ENCODE measurements at places on chromosomes 12 and 14.

- DNase-seq, result peak; percentile 55
Measured at GRCh38 chr12:111429828-111430432, 24.2 kb downstream of the SH2B3 start.

GRCh38 chr12:113096675-113097461 is 38.7 kb downstream of the RASAL1 start:
- DNase-seq, result no peak

DNA sequence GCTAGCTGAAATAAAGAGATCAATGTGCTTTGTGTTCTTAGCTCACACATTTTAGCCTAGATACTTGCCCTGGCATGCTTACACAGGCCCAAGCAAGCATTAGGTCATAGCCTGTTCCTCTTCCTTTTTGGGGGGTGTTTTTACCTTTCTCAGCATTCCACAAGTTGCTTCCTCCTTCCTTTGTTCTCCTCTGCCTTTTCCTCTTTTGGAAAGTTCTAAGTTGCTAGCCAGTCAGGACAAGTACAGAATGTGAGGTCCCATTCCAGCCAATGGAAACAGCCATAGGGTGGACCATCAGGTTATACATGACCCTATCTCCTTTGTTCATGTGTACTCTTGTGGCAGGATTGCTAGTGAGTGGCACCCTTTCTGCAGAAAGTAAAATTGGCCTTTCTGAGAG is 154.9 kb downstream of the RASSF9 start:
- DNase-seq, result no peak

GRCh38 chr12:68007466-68007865 is 18.2 kb downstream of the IFNG-AS1 start:
- no peak for DNase-seq

GRCh38 chr12:126248871-126249403 is 1183.7 kb downstream of the AACS start:
- DNase-seq, result no peak

- no peak for DNase-seq
Measured at GRCh38 chr12:62660756-62661155, 194.1 kb downstream of the MON2 start.

DNA sequence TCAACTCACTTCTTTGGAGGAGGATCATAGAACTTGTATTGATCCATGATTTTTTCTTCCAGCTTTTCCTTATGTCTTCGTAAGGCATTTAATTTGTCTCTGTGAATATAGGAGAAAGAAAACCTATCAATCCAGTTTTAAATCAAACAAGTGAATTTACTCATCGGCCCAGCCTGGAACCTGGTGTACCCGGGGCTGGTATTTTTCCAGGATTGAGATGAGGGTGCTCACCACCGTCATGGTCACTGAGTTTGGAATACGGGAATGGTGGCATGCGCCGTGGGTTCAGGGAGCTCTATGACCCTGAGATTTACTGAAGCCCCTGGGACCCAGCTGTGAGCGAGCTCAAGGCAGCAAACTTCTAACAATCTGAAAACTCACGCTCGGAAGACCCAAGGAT is 46.5 kb upstream of the GPR68 start:
- no peak for DNase-seq

DNA sequence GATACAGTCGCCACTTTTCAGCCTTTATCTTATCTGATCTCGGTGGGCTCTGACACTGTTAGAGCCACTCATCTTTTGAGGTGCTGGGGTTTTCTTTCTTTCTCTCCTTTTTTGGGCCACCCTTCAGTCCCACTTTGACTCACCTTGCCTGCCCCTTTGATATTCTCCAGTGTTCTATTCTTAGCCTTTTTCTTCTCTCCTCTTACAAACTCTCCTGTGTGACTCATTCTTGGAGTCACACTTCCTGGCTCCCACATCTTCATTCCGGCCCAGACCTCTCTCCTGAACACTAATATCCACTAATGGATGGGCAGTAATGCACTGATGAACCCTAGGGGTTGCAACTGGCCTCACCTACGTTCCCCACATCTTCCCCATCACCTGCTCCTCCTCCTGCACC is 2.2 kb upstream of the DCD start:
- no peak for DNase-seq

- no peak for DNase-seq
Measured at GRCh38 chr12:123041811-123042655, 61.6 kb downstream of the ARL6IP4 start.

DNA sequence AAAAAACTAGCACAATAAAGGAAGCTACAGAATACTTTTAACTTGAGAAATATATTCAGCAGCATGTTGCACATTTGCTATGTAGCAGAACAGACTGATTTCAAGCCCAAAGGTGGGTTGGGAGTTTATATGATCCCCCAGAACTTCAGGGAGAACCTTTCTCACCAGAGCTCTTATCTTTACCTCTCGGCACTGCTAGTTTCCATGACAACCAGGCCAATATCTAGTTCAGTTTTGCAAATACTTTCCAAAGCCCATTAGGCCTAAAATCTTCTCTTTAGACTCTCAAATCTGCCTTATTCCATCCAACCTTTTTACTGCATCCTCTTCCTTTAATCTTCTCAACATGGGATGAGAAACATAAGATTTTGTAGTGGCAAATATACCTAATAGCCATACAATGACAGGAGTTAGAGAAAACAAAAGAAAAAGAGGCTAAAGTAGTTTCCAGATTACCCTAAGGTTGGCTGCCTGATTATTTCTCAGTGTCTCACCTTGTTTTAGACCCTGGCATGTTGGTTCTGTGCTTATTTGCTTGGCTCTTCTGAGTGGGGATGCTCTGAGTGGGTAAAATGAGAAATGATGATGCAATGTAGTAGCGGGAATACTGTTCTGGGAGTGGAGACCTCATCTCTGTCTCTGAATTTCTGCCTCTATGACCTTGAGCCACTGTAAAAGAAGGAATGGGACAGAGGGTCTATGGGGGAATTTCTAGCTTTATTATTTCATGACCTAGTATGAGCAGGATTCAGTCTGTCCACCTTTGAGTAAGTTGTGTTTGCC is 427.6 kb upstream of the STXBP6 start:
- DNase-seq, result no peak
